ENCODE measurements at places on chromosomes 7 and 10. TPM values are rescaled to one million over a fixed set of nuclear protein-coding genes. Genes with fewer than 3 reads are reported as not detected.

NEUROG3 gene
- not detected for total RNA-seq

DNA sequence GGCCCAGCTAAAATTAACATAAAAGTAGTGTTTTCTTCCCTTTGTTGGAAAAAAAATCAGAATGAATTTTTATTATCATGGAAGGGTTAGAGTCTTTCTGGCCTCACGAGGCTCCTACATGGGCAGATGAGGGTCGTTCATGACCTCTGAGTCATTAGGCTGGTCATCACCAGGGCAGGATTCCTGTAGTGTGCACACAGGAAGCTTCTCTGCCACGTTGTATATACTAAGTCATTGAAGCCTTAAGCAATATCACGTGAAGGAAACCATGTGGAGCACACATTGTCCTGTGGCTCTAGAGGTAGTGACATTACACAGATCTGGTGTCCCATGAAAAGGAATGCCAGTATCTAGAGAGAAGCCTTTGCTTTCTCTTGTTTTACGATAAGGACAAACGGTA is 84.7 kb upstream of the C1QL3 start:
- H3K27ac ChIP-seq: no peak overlapping the region
- no peaks in the 10 kb centered on the region for H3K27me3 ChIP-seq
- no peak for DNase-seq
- no peak overlapping the region for H3K4me3 ChIP-seq
- peaks cover 3% of the 10 kb centered on the region for H3K4me1 ChIP-seq

- no peaks in the 10 kb centered on the region for H3K27me3 ChIP-seq
- H3K4me1 ChIP-seq: peaks cover 6% of the 10 kb centered on the region
- no peak for DNase-seq
- H3K4me3 ChIP-seq: no peak overlapping the region
- H3K27ac ChIP-seq: no peak overlapping the region
Measured at GRCh38 chr7:77904252-77904651, 105.7 kb downstream of the PHTF2 start.

SKIDA1 gene
- total RNA-seq: 2.0 TPM

JAKMIP3 gene
- total RNA-seq: 1.6 TPM

DNA sequence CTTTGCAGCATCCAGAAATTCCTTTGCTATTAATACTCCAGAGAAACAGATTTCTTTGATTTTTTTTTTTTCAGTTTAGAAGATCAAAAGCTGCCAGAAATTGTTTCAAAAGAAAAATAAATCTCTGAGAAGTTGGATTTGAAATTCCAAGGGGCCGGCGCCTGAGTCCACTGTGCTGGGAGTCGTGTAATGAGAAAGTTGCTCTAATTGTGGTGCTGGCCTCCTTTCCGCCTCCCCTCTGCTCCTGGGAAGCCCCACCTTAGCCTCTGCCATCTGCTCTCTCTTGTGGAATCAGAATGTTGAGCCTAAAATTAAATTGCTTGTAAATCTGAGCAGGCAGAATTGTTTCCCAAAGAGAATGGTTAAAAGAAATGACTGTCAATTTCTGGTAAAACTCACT is 93.3 kb downstream of the EMX2 start:
- peaks cover 36% of the 10 kb centered on the region for H3K27me3 ChIP-seq
- no peak overlapping the region for H3K27ac ChIP-seq
- no peak overlapping the region for H3K4me3 ChIP-seq
- no peaks in the 10 kb centered on the region for H3K36me3 ChIP-seq
- H3K4me1 ChIP-seq: no peaks in the 10 kb centered on the region

DNA sequence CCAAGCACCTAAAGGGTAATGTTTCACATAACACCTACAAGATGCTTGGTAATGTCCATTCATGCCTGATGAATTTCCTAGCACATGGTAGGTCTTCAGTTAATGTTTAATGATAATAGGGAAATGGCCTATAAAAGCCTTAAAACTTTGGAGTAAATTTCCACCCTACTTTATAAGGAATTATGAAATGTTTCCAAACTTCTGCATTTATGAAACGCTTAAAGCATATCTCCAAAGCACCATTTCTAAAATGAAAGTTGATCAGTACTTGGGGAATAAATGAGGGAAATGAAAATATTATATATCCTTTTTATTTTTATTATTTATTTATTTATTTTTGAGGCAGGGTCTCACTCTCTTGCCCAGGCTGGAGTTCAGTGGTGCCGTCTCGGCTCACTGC is 51.8 kb downstream of the INPP5F start:
- DNase-seq: no peak
- no peak overlapping the region for H3K27ac ChIP-seq
- no peaks in the 10 kb centered on the region for H3K27me3 ChIP-seq
- peaks cover 2% of the 10 kb centered on the region for H3K36me3 ChIP-seq

DNA sequence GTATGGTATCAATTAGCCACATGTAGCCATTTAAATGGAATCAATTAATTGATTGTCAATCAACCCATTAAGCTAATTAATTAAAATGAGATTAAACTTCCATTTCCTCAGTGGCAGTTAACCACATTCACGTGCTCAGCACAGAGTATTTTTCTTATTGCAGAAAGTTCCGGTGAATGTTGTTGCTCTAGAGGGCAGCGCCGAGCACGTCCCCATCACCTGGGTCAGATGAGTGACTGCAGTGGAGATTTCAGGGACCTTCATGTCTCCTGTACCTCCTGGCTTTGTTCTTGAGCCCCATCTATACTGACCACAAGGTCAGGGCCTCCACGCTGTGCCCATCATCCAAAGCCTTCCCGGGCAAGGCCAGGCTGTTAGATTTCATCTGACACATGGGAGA is 168.8 kb upstream of the MKI67 start:
- H3K4me3 ChIP-seq: no peak overlapping the region
- peaks cover 2% of the 10 kb centered on the region for H3K27me3 ChIP-seq
- DNase-seq: no peak
- no peaks in the 10 kb centered on the region for H3K36me3 ChIP-seq
- no peak overlapping the region for H3K27ac ChIP-seq

TFR2 gene
- total RNA-seq: 0.87 TPM

FAM131B gene
- total RNA-seq: 4.0 TPM

DNA sequence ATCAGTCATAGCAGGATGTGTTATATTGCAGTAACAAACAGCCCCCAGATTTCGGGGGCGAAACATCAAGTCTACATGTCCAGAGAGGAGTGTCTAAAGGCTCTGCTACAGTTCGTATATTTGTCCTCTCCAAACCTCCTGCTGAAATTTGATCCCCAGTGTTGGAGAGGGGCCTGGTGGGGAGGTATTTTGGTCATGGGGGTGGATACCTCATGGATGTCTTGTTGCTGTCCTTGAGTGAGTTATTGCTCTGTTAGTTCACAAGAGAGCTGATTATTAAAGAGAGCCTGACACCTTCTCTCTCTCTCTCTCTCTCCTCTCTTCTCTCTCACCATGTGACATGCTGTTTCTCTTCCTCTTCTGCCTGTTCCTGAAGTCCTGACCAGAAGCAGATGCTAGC is 343.7 kb downstream of the TCERG1L start:
- no peak overlapping the region for H3K27ac ChIP-seq
- H3K4me3 ChIP-seq: no peak overlapping the region
- DNase-seq: no peak
- no peaks in the 10 kb centered on the region for H3K27me3 ChIP-seq
- no peaks in the 10 kb centered on the region for H3K4me1 ChIP-seq
- H3K36me3 ChIP-seq: no peaks in the 10 kb centered on the region

UCN3 gene
- total RNA-seq: not detected

DNA sequence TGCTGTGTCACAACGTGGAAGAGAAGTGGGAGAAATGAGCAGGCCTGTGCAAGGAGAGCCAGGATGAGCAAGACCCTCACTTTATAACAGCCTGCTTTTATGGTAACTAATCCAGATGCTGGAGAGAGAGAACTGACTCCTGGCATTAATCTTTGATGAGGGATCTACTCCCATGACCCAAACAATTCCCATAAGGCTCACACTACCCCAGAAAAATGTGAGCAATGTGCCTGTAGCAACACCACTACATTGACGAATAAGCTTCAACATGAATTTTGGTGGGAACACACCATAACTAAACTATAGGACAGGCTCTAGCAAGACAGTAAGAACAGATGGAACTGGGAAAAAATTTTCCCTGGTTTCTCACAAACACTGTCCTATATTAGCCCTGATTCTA is 173.6 kb upstream of the PRSS58 start:
- no peak overlapping the region for H3K27ac ChIP-seq
- H3K4me1 ChIP-seq: peaks cover 10% of the 10 kb centered on the region
- H3K4me3 ChIP-seq: no peak overlapping the region
- DNase-seq: no peak

ENTPD1 gene
- total RNA-seq: 5.2 TPM

- no peak for DNase-seq
- no peak overlapping the region for H3K4me3 ChIP-seq
- no peaks in the 10 kb centered on the region for H3K4me1 ChIP-seq
Measured at GRCh38 chr7:131425992-131426391, 98.3 kb downstream of the MKLN1 start.

DNA sequence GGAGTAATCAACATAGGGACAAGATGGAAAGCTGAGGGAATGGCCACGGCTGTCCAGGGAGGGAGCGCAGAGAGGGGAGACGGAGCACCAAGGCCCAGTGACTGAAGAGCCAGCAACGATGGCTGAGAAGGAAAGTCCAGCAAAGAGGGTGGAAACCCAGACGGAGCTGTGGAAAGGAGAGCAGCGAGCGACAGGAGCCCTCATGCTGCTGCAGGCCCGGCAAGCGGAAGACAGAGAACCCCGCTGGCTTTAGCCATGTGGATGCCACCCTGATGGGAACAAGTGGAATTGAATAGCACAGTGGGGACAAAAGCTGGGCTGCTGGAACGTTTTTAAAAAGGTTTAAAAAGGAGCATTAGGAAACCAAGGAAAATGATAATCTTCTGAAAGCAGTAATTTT is 82.9 kb upstream of the DDC start:
- DNase-seq: no peak
- H3K4me1 ChIP-seq: peaks cover 22% of the 10 kb centered on the region
- H3K27ac ChIP-seq: no peak overlapping the region
- H3K4me3 ChIP-seq: no peak overlapping the region

OR2A7 gene
- total RNA-seq: 0.68 TPM

DNA sequence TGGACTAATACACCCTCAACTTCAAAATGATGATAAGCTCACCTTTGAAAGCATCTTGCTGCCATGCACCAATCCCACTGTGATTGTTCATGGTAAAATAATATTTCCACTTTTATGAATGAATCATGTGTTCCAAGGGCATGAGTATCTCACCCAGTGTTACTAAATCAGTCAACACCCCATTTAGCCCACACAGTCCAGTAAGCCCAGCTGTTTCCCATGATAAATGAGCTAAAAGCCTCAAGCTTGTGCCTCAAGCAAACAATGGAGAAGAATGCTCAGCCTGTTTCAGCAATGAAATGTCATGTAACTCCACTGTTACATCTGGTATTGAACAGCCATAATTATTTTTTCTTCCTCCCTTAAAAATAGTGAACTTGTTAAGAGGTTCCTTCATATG is 442.5 kb downstream of the XPNPEP1 start:
- H3K27ac ChIP-seq: no peak overlapping the region
- no peak for DNase-seq
- H3K27me3 ChIP-seq: peaks cover 14% of the 10 kb centered on the region

- DNase-seq: no peak
- no peaks in the 10 kb centered on the region for H3K36me3 ChIP-seq
- H3K4me3 ChIP-seq: no peak overlapping the region
- H3K27ac ChIP-seq: no peak overlapping the region
Measured at GRCh38 chr7:156942708-156943090, 6.8 kb upstream of the NOM1 start.
